ENCODE measurements at places on chromosomes 3 and 15.
A peak's percentile ranks its signal among the peaks of the same experiment; 100 is the strongest.

DNA sequence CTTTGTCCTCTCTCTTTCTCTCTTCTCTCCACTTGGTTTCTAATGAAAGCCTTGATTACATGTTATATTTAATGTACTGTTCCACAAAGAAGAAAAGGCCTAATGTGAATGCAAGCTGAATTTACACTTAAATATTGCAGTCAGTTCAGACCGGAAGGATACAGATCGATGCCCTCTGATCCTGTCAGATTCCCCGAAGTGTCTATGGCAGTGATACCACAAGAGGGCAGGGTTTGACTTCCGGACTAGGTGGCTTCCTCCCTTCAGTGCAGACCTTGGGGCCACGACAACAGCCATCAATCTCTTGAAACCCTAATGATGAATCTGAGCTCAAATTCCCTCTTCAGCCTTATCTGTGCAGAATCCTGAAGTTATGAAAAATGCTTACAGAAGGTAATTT lies 29.5 kb downstream of the AGTR1 start:
- DNase-seq, result peak; percentile 37

DNA sequence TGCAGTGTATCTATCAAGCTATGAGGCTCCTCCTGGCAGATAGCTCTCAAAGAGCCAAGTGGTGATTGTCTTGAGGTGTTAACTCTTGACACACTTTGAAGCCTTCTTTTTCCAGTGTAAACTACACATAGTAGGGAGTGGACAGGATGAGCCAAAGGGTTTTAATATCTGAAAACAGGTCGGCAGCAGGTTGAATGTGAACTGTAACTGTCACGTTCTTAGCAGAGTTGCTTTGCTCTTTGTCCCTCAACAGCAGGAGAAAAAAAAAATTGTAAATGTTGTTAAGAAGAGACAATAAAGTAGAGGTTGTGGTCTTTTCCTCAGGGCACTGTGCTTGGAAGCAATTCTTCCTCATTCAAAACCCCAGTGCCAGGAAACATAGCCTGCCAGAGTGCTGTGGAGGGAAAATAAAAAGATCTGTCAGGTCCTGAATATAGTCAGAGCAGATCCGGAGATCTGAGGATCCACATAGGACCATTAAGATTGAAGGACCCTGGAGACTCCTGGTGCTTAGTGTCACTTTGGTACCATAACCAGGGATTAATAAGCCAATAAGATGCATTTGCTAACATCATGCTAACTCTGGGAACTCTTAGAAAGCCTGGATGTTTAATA lies 229.7 kb downstream of the NAALADL2 start:
- no peak for DNase-seq

DNA sequence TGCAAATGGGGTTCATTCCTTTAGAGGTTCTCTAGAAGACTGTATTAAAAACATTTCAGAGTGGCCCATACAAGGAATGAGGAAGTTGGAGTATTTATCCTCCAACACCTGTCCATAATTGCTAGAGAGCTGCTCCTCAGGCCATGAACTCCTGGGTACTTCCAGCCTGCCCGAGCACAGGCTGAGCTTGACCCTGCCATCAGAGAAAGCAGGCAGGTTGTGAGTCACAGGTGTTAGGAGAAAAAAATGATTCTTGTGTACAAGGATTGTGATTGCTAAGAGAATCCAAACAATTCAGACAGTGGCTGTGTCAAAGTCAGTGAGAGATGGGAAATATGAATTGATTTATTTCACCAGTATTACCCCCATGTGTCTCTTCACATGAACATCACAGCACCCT lies 156.8 kb upstream of the GADL1 start:
- DNase-seq, result no peak

- no peak for DNase-seq
These were observed 222.6 kb downstream of the PDCD6IP start for GRCh38 chr3:34020726-34021680.

GRCh38 chr3:30297112-30297511 lies 309.3 kb upstream of the TGFBR2 start:
- DNase-seq, result no peak

DNA sequence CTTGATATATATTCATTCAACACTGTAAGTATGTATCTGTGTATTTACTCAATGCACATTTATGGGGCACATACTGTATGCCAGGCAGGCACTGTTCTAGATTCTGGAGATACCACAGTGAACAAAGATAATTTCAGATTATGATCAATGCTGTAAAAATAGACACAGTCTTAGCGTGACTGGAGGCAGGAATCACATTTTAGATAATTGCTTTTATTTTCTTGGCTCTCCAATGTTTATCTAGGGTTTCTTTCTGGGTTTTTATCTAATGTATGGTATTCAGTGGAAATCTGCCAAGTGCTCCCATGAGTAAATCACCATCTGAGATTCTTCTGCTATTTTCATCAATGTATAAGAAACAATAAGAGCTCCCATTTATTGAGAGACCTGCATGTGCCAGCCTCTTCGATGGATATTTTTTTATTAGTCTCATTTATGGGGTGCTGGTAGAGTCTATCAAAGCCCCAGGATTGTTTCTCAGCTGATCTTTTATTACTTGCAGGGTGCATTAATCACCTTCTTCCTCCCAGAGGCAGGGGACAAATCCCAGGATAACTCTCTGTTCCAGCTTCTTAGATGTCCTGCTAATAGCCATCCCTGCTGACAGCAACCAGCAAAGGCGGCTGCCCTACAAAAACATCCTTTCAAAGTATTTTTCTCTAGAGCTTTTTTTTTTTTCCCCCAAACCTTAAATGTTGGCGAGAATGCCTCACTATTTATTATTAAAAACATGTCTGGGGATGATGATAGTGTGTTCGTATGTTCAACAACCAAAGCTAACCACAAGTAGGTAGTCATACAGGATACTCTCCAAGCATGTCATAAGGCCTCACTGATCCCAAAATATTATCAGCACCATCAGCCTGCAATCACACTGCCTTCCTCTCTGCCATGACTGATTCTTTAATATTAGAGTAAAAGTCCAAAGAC lies 331.0 kb upstream of the RASGRP1 start:
- no peak for DNase-seq

DNA sequence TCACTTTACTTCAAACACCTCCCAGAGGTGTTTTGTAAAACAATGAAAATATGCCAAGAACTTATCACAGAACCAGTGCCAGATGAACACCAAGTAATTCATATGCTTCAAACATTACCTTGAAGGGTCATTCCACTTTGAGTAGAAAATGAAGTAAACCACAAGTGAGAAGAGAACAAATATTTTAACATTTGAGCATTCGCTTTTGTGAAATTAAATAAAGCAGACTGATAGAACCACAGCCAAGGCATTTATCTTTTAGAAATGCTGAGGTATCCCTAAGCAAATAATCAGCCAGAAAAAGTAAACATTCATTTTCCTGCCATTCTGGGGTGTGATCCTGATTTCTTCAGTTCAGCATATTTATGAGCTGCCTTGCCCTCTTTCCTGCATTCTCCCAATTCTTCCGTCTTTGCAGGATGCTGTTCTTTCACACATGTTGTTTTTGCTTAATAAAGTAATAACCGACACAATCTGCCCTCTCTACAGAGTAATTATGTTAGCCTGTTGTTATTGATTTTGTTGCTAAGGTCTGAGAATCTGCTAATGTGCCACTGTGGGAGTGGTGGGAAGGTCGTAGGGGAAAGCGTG lies 235.6 kb upstream of the TGFBR2 start:
- DNase-seq, result no peak

DNA sequence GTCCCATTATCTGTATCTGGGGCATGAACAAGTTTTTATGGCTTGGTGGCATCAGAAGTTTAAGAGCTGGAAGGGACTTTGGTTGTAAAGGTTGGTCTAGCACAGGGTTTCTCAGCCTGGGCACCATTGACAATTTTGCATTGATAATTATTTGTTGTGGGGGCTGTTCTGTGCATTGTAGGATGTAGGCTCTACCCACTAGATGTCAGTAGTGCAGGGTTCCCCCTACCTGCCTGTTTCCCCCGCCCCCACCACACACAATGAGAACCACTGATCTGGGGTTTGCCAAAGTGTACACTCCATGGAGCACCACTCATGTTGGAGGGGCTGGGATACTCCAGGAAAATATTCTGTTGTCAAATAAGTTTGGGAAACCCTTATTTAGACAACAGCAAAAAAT lies 42.7 kb downstream of the PLCL2 start:
- no peak for DNase-seq

GRCh38 chr15:39920510-39921273 lies 626 bp upstream of the GPR176 start:
- DNase-seq, result peak; percentile 80

DNA sequence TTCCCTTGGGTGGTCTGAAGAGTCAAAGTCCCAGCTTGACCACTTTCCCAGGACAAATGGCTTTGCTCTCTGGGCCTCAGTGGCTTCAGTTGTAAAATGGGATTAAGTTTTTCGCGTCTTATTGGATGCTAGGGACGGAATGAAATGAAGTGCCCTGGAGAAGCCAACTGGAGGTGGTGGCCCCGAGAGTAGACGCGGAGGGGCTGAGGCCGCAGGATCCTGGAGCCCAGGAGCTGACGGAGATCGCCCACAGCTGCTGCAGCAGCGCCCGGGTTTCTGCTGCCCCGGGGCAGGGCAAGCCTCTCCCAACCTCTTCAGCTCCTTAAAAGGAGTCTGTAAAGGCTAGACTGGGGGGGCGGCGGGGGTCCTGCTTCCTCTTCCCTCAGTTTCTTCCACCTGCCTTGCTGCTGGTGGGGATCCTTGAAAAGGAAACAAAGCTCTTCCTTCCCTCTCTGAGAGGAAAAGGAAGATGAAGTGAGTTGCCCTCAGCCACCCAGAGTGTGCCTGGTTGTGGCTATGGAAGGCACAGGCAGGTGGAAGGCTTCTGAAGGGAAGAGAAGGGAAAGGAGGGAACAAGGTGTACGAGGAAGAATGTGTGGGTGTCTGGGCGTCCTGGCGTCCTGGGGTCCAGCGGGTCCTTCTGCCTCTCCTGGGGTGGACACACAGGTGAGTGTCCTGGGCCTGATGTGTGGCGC lies 967 bp upstream of the BNC1 start:
- DNase-seq, result no peak
